ENCODE measurements at places on chromosomes 6 and 20.

GRCh38 chr20:14295238-14295637, 42.2 kb downstream of the FLRT3 start:
- no peak for DNase-seq

DNA sequence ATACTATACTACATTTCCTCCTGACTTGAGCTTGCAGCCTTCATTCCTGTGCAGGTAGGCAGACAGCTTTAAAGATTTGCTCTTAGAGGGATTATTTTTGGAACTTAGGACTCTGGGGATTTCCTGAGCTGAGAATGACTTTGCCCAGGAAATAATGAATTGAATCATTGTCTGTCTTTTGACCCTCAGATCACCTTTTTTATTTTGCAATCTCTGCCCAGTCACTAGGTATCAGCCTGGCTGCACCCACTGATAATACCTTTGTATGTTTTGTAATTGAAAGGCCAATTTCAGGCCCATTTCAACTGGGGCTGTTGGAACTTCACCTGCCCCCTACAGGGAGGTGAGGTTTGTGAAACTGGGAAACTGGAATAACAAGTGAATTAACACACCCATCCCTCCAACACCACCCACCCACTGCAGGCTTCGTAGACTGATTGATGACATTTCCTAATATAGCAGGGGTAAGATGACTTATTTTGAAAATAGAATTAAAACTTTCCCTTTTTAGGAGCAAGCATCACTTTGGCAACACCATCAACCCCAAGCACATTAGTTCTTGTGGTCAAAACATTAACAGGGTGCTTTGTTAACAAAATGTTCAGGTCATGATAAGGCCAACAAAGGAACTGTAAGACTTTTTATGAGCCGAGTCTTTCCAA, 157.1 kb upstream of the CENPW start:
- no peak for DNase-seq

DNA sequence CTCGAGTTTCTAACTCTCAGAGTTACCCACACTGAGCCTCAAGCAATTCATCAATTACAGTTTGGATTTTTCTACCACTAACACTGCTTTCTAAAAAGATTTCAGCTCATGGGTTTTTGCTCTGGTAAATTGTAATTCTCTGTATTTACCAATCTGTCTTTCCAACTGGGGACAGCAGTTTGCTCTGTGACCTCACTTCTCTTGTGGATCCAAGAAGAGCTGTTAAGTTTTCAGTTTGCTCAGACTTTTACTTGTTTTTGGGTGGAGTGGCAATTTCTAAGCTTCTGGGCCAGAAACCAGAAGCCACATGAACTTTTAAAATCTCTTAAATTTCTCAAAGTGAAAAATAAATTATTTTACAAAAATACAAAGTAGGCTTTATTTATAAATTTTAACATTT, 74.2 kb downstream of the ROS1 start:
- DNase-seq: no peak

DNA sequence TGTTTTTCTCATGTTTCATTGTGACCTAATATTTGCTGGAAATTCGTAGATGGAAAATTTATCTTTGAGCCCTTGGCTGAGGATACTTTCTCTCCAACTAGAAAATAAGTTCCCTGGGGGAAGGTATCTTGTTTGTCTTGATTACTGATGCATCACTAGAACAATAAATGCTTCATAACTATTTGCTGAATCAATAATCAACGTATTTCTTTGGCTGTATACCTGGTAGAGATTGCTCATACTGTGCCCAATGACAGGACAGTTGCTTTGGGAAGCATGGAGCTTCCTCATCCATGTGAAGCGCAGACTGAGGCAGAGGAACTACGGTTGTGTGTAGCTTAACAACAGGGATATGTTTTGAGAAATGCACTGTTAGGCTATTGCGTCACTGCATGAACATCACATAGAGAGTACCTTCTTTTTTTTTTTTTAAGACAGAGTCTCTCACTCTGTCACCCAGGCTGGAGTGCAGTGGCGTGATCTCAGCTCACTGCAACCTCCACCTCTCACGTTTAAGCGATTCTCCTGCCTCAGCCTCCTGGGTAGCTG, 34.2 kb upstream of the RPN2 start:
- no peak for DNase-seq

DNA sequence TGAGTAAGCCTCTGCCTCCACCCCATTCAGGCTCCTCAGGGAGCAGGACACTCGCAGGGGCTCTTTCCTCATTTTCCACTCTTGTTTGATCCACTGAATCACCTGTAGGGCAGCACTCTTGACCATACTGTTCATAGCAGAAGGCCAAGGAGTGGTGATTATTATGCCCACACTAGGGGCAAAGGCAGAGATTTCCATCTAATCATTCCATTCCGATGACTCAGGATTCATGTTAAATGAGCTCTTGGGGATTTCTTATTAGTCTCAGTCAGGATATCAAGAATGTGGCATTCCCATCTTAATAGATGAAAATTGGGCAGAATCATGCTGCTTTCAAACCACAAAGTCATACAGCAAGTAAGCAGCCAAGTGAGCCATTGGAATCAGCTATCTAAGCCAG, 101.9 kb upstream of the MOCS1 start:
- DNase-seq: no peak

- no peak for DNase-seq
Measured at GRCh38 chr6:10587656-10588406, 66.7 kb downstream of the GCNT2 start.

- DNase-seq: no peak
Measured at GRCh38 chr6:169168706-169169105, 84.9 kb downstream of the THBS2 start.

DNA sequence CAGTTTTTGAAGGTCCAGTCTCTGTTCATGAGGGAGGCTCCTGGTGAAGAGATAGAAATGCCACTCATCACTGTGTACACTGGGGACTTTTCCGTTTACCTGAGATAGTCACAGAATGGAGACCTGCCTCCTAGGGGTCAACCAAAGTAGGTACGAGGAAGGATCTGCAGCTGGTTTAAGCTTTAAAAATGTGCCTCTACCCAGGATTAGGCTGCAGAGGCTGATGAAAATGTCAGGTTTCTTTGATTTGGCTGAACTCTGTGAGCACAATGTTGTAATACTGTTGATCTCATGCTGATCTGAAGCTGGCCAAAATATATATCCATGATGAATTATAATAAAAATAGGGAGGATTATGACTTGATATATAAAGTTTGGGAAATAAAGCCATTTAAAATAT, 182.7 kb downstream of the ADAT2 start:
- DNase-seq: no peak

- DNase-seq: no peak
Measured at GRCh38 chr20:21286775-21287174, 16.4 kb upstream of the XRN2 start.

GRCh38 chr6:125931733-125932450, 24.7 kb upstream of the HINT3 start:
- DNase-seq: no peak

DNA sequence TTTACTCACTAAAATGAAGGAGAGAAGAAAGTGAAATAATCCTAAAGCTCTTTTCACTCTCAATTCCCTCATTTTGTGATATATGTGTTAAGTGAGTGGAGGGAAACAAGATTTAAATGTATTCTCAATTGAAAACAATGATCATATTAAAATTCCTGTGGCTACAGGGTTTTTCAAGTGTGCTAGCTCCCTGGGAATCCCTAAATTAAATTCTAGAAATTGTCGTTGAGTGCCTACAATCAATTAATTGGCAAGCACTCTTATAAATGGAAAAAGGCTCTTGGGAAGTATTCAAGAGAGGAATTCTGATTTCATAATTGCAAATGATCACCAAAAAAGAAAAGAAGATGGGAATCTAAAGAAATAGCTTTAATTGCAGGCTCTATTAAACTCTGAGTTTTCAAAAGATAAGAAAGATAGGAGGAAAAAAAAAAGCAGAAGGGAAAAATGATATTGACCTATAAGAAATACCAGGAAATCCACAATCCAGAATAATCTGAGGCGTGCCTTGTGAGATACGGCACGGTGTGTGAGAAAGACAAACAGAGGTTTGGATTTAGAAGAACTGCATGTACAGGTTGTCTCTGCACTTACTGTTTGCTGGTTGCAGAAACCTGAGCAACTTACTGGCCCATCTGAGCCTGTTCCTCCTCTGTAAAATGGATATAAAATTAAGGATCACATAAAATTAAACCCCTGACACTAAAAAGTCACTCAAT, 18.3 kb upstream of the MBOAT1 start:
- no peak for DNase-seq

DNA sequence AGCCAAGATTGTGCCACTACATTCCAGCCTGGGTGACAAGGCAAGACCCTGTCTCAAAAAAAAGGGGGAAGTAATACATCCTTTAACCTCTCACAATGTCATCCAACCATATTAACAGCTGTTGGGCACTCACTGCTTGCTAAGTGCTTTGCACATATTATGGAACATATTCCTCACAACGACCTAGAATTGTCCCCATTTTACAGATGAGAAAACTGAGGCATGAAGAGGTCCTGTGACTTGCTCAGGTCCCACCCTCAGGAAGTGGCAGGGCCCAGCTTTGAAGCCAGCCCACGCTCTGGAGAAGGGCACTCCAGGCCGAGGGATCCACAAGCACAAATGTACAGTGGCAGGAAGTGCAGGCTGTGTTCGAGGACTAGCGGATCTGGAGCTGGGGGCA, 33.3 kb downstream of the BPIFB1 start:
- DNase-seq: no peak

DNA sequence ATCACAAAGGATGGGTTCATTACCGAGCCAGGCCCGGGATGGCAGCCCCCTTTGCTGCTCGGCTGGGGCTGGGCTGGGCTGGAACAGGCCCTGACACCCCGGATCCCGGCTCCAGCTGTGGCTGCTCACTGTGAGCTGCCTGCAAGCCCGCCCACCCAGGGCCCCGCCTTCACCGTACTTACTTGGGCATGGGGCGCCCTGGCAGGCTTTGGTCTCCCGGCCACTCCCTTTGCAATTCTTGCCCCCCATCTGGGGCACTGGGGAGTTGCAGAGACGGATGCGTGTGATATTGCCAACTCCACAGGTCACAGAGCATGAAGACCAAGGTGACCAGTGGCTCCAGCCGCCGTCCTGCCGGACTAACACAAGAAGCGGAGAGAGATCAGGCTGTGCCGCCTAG, 16.7 kb downstream of the THBS2 start:
- DNase-seq: no peak

Data from activated T-helper 1 cell treated with anti-CD3 and anti-CD28 coated beads, Interleukin-2, amount 50 U/mL, for 16 hours (primary cell).